IMR-90 (cell line): ENCODE measurements at places on chromosomes 1 and 21. TPM values are rescaled to one million over a fixed set of nuclear protein-coding genes. Genes with fewer than 3 reads are reported as not detected.

DNA sequence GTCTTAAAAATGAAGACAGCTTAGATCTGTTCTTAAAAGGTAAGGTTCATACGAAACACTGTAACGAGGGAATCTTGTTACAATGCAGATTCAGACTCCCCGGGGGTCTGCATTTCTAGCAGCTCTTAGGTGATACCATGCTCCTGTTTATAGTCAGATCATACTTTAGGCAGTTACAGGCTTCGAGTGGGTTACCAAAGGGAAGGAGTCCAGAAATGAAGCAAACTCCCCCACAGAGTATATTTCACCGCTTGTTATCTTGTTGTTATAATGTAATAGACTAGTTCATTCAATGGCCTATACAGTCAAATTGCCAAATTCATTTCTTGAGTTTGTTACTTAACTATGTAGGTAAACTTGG lies 601.1 kb downstream of the USP25 start:
- no peak overlapping the region for H3K4me3 ChIP-seq
- no peak for DNase-seq
- H3K27ac ChIP-seq, result no peak overlapping the region
- no peaks in the 10 kb centered on the region for H3K36me3 ChIP-seq
- H3K27me3 ChIP-seq, result no peaks in the 10 kb centered on the region
- H3K4me1 ChIP-seq, result no peaks in the 10 kb centered on the region

DNA sequence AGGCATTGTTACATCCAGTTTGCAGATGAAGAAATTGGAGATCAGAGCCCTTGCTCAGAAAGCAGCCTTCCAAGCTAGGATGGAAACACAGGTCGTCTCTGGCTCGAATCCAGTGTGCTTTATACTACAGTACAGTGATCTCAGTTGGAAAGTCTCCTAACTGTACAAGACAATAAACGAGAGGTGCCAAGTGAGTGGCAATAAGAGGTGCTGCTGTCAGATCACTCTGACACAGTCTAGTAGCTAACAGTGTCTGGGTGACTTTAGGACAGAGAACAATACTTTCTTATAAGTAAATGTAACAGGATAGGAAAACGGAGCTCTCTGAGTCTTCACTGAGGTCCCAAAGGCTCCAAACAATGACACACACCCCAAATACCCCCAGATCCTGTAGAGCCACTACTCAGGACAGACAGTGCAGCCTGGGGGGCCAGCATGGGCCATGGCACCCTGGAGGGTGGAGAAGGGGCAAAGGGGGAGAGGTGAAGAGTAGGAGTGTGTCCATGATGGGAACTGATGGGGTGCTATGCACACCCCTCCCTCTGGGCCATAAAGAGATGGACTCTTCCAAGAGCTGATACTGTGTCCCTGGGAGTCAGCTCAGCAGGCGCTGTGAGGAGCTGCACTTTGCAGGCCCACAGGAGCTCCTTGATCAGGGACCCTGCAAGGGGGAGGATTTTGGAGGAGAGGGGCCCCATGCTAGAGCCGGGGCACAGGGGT lies 3.3 kb downstream of the SH3BGR start:
- H3K4me1 ChIP-seq, result no peaks in the 10 kb centered on the region; the same call in none of the 2 replicates
- no peak overlapping the region for H3K27ac ChIP-seq
- peaks cover 2% of the 10 kb centered on the region for H3K27me3 ChIP-seq

- DNase-seq, result no peak
- H3K27ac ChIP-seq, result no peak overlapping the region
- H3K4me1 ChIP-seq, result no peaks in the 10 kb centered on the region
- no peaks in the 10 kb centered on the region for H3K36me3 ChIP-seq
These were observed 4.8 kb downstream of the PDZK1IP1 start for GRCh38 chr1:47184822-47185677.

The TRIM67 gene
- total RNA-seq, result not detected in 2 replicates
